T-helper 22 cell (primary cell): ENCODE measurements at places on chromosomes 2 and 18.

- DNase-seq = no peak
Measured at GRCh38 chr18:48994044-48994651, 43.4 kb upstream of the SMAD7 start.

GRCh38 chr2:238695538-238695937 is 152.3 kb upstream of the TWIST2 start:
- DNase-seq = no peak

GRCh38 chr2:113038291-113038690 is 14.4 kb downstream of the IL36B start:
- DNase-seq = no peak

DNA sequence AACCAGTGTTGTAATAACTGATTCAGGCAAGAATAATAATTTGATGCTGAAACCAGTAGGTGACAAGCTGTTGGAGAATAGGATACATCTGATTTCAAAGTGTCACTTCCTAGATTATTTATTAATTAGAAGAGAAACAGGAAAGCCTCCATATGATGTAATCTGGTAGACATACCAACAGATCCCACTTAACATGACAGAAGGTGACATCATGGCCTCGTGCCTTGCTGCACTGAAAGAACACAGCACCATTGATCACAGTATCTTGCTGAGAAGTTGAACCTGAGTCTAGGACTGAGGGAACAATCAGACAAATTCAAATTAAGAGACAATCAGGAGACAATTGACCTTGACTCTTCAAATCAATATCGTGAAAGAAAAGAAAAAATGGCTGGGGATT is 131.6 kb upstream of the DLGAP1 start:
- no peak for DNase-seq

DNA sequence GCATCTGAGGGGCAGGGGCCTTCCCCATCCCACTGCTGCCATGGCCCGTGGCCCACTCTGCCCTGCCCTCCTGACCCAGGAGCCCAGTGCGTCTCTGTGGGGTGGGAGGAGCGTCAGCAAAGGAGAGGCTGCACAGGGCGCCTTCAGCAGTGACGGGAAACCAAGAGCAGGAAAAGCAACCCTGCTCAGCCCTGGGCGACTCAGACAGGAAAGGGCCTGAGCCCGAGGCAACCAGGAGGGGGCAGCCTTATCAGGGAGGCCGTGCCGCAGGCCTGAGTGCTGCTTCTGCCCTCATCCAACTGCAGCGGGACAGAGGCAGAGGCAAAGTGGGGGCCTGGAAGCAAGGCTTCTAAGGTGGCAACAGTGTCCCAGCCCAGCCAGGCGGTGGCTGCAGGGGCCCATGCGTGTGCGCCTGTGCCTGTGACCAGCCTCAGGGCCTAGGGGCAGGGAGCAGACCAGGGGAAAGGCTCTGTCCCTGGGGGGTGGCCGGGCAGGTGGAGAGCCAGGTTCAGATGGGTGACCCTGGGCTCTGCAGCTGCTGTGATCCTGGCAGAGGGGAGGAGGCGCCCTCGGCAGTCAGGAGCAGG is 23.3 kb upstream of the ALPI start:
- DNase-seq = no peak

DNA sequence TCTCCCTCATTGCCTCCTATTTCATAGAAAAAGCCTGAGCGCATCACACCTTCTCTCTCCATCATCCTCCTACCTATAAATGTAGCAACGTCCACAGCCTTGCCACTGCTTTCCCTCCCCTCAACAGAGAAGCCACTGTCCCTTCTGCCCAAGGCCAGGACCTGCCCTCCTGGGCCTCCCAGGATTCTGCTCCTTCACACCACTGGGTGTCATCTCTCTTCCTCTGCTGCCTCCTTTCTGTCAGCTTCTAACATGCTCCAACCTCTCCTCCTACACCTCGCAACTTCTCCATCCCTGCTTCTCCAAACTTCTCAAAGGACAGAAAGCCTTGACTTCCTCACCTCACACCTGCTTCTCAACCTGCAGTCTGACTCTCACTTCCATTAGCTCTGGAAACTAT is 21.2 kb upstream of the ME2 start:
- DNase-seq = no peak

GRCh38 chr2:85319796-85320195 is 8.0 kb downstream of the TGOLN2 start:
- DNase-seq = no peak

DNA sequence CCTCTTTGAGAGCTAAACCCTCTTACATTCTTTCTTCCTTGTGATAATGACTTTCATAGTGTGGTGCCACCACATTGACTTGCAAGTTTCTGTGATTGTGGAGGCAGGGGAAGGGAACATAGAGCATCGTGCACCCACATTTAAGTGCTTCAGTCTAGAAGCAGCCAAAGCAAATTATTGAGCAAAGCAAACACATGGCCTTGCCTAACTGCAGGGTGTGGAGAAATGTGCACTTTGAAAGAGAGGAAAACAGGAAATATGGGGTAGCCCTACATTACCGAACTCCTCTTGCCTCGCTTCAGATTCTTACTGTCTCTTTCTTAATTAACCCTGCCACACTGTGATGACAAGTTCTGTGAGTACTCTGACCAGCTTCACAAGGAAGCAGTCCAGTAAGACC is 814.6 kb downstream of the SLC4A3 start:
- no peak for DNase-seq

GRCh38 chr2:219522111-219523030 is 8.1 kb downstream of the ASIC4 start:
- DNase-seq = no peak

GRCh38 chr2:186135686-186136085 is 350.4 kb upstream of the ZC3H15 start:
- no peak for DNase-seq

DNA sequence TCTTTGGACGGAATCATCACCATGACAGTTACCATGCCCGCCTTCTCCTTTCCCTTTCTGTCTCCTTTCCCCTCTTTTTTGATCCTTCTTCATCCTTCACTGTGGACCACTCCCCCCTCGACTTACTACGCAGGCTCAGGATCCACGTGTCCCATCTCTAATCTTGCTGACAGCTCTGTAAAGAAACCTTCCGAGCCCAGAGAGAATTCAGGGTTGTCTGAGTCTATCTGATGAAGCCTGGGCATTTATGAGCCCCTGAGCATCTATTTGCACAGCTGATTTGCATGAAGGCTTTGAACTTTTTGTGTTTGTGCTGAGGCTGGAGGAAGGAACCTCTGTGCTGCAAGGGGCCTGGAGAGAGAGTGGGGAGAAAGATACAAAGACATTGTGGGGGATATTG is 50.7 kb downstream of the CIB4 start:
- no peak for DNase-seq
